ENCODE measurements at places on chromosomes 4 and X. TPM values are rescaled to one million over a fixed set of nuclear protein-coding genes. Genes with fewer than 3 reads are reported as not detected.

Gene TMEM47
- not detected for total RNA-seq

Gene VEGFC
- not detected for total RNA-seq

Gene ATP7A
- total RNA-seq = 6.1 TPM

Gene LRRC66
- 0.08 TPM for total RNA-seq

Gene MUC7
- not detected for total RNA-seq

DNA sequence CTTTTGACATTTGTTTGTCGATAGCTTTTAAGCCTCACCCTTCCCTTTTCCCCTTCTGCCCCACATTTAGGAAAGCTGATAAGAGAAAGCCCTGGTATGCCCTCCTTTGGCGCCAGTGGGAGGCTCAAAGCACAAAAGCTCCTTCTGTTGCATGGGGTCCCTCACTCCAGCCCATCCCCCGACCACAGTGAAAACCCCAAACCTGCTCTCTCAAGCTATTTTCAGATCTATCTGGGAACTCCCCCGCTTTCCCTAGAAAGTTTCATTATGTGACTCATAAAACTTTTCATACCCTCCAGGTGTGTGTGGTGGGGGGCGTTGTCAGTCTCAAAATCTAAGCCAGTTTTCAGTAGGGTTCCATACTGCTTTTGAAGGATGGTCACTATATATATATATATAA lies 259.0 kb upstream of the PCDH7 start:
- DNase-seq = no peak

DNA sequence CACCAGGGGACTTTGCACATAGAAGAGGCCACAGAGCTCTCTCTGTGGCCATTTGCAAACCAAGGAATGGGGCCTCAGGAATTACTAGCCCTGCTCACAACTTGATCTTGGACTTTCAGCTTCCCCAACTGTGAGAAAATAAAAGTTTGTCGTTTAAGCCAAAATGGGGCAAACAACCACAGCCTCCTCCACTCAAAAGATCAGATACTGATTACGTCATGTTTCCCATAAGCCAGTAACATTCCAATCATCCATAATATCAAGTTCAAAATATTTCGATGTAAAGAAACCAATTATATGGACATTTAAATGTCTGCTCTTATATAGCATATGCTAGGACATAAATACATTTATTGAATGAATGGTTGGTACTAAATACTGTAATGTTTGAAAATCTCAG lies 307.5 kb upstream of the HAND2 start:
- no peak for DNase-seq

GRCh38 chr4:38560768-38561558 lies 103.0 kb upstream of the KLF3 start:
- peak; percentile 8 for DNase-seq

GRCh38 chrX:66051980-66052379 lies 12.1 kb upstream of the VSIG4 start:
- DNase-seq = no peak

GRCh38 chr4:151004222-151004621 lies 10.9 kb downstream of the LRBA start:
- DNase-seq = no peak

- DNase-seq = no peak
Observed at GRCh38 chr4:20086067-20086798, 165.5 kb upstream of the SLIT2 start.

GRCh38 chrX:42490111-42490510 lies 287.9 kb downstream of the PPP1R2C start:
- DNase-seq = no peak

- DNase-seq = no peak
Observed at GRCh38 chr4:70062000-70062399, 11.8 kb downstream of the HTN1 start.
